Stimulated activated CD4-positive, alpha-beta T cell treated with anti-CD3 and anti-CD28 coated beads, Interleukin-1b, Interleukin-23, amount 100 ng/mL, for 4 hours (primary cell): ENCODE measurements at places on chromosomes 7 and 10.

DNA sequence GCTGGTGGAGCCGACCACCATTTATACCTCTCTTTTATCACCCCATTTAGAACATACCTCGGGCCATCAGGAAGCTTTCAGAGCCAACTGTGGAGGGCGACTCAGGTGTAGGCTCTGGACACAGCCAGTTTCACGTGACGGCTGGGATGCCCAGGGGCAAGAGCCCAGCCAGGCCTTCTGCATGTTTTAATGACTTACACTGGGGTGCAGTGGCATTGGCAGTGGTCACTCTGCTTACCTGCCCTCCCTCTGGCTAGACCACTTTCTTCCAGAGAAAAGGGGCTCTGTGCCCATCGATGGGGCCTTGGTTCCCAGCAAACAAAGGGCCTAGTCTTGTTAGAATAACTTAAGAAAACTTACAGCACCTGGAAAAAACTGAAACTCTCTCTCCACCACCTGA, 50.0 kb downstream of the PNLIPRP2 start:
- DNase-seq, result no peak

GRCh38 chr10:109912335-109913281, 10.7 kb downstream of the XPNPEP1 start:
- DNase-seq, result no peak

GRCh38 chr10:722281-723060, 33.0 kb upstream of the DIP2C start:
- DNase-seq, result no peak

- DNase-seq, result no peak
These were observed 18.6 kb upstream of the HK1 start for GRCh38 chr10:69259547-69260243.

DNA sequence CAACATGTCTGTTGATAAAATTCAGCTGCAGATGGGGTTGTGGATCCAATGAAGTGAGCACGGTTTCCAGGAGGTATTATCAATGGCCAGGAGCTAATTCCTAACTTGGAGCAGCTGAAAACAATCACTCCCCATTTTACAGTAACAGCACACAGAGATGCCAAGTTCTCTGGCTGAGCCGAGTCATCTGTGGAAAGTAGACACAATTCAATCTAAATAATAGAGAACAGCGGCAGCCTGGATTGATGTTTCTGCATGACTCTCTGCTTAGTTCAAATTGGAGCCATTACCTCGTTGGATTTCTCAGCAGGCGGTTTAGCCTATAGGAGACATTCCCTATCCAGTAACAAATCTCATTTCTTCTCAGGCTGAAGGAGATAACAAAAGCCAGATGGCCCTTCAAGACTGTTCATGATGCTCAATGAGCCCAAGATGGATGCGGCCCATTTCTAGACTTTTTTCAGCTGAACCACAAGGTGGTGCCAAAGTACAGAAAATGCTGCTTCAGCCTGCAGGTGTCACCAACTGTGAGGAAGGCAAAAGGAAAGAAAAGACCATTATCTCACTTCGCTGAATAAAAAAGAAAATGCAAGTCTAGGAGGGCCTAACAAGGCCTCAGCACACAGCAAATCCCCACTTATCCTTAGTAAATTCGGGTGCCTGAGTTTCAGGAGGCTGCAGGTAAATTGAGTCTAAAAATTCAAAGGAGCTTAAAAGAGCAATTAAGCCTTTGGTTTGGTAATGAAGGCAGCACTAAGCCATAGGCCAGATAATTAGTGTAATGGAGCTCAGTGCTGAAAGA, 83.7 kb downstream of the SLC16A9 start:
- peak; percentile 1 for DNase-seq

- no peak for DNase-seq
These were observed 55.2 kb downstream of the GCC1 start for GRCh38 chr7:127530148-127530547.

DNA sequence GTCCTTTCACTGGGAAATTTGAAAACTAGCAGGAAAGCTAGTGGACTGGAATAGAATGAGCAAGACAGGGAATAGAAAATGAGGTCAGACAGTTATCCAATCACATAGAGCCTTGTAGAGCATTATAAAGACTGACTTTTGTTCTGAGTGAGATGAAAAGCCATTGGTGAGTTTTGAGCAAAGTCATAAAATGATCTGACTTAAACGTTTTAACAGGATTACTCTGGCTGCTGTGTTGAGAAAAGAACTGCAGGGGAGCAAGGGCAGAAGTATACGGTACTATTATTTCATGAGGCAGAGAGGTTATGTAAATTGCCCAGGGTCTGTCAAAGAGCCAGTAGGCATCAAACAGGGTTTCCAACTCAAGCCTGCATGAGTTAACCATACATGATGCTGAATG, 393.4 kb downstream of the TFEC start:
- DNase-seq, result no peak

- DNase-seq, result no peak
These were observed 4.5 kb downstream of the EIF4H start for GRCh38 chr7:74178632-74179031.

DNA sequence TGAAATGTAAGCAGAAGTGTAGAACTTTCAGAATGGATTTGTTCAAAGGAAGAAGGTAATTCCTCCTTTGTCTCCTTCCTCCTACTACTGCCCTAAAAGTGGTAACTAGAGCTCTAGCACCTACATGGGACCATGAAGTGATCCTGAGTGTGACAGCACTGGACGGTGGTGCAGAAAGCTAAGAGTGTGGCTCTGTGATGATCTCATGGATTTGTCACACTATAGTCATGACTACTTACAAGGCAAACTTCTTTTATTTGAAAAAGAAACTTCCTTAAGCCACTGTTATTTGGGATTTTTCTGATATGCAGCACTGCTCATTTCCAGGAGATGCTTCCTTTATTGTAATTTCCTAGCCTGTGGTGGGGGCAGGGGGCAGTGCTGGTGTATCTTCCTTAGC, 5.8 kb upstream of the FHIP2A start:
- no peak for DNase-seq

GRCh38 chr7:43482679-43483252, 100.1 kb upstream of the STK17A start:
- DNase-seq, result no peak
